ENCODE measurements at places on chromosomes 1 and 21.

DNA sequence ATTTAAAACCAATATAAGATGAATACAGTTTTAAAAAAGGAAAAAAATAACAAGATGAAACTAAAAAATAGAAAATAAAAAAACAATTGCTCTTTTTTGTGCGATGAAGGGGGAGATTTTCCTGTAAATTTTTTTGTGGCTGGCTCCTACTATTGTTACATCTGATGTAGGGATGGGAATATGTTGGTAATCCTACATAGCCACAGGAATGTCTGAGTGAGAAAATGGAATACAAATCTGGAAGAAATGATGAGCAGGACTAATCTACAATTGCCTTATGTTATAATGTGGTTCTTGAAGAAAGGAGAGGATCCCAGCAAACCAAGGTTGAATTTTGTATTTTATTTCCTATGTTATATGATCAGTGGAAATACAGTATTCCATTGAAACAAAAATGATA is 40.9 kb downstream of the ATP6V1G3 start:
- no peak for DNase-seq

DNA sequence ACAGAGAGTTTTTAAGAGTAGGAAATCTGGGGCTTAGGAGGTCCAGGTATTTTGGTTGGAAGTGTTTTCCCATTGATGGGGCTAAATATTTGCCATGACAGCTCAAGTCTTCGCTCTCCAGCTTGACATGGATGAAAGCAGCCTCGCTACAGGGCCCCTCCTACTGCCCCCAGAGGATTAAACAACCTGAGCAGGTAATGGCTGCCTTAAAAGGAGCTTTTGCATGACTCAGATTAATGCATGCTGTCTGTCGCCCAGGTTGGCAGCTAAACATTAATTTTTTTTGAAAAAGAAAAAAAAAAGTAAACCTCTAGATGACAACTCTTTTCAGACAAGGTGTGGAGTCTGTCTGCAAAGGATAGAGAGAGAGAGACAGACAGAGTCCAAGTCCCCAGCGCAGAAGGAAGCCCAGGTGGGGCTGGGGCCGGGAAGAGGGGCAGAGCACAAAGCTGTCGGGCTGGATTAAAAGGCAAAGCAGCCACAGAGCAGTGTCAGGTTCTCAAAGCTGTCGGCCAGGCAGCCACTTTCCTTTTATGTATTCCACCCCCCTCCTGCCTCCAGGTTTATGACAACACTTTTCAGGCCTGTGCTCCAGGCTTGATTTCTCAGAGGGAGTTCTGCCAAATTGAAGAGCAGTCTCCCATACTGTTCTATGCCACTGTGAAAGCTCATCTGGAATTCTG is 127.9 kb downstream of the CLIC6 start:
- no peak for DNase-seq

- no peak for DNase-seq
Observed at GRCh38 chr1:219542828-219543518, 69.9 kb downstream of the ZC3H11B start.

DNA sequence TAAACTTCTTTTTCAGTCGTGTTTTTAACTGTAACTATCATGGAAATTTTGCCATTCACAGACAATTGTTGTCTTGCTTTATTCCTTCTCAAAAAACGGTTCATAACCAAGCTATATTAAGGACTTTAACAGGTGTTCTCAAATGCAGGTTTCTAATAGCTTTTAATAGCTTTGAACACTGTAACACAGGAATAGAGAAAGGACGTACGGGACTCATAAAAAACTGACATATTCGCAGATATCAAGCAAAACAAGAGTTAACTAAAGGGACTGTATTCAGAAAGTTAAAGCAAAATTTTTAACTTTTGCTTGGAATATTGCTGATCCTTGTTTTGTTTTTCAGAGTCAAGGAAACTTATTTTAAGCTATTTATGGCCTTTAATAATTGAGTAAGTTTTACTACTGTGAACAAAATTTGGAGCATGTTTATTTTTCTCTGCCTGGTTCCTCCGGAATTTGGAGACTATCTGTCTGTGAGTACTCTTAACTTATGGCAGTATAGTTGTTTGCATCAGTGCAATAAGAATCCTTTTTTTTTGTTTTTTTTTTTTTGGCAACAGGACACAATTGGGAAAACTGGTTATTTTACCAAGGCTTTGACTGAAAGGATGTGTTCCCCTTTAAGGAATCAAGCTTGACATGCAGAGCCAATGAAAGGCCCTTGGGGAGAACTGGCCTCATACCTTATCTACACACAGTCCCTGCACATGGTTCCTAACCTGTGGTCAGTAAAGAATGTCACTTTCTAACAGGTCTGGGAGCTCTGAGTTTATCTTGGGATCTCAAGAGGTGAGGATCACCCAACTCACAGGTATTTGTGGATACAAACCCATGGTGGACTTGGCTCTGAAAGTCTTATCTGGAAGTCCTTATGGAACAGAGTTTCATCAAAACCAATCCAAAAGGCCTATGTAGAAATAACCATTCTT is 5.8 kb upstream of the CD46 start:
- no peak for DNase-seq

DNA sequence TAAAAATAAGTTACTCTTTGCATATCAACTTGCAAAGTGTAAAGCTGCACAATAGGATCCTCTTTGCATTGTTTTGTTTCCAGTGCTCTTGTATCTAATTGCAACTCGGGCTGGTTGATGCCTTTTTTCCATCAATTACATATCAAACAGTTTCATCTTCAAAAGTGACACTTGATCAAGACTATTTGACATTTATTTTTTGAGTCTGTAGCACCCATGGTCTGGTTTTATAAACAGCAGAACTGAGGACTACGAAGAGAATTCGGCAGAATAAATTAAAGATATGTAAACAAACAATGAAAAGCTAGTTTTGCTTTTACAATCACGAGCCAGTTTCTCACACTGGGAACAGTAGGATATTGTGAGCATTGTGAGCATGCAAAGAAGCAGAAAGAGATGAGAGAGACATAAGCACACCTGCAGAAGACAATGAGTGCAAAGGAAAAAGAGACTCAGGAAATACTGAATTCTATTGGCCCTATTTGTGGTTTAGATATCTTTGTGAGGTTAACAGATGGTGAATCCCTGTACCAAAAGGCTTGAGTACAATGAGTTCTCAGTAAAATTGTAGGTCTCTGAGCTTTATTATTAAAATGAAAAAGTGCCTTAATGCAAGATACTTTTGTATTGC is 45.4 kb downstream of the RPL5 start:
- DNase-seq, result no peak

- DNase-seq, result peak; percentile 85
Observed at GRCh38 chr21:34807881-34808568, 139.2 kb downstream of the CLIC6 start.

- no peak for DNase-seq
Observed at GRCh38 chr1:26320896-26321295, 3.1 kb downstream of the CD52 start.

- no peak for DNase-seq
Observed at GRCh38 chr21:15491100-15491499, 238.7 kb upstream of the USP25 start.

DNA sequence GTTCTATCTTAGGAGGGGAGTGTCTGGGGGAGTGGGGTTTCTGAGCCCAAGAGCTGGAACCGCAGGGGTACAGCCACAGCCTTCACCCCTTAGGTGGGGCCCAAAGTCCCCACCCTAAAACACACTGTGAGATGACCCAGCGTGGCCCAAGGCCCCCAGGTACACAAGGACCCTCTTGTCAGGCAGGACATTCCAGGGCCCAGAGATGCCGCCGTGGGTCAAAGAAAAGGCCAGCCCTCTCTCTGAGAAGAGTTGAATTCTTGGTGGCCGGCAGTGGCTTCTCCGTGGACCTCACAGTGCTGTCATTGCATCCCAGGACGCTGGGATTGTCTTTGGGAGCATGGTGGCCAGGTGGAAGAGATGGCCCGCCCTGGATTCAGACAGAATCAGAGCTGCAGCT is 176.3 kb upstream of the C1orf174 start:
- no peak for DNase-seq

- no peak for DNase-seq
Observed at GRCh38 chr1:183983371-183984105, 54.0 kb downstream of the COLGALT2 start.

DNA sequence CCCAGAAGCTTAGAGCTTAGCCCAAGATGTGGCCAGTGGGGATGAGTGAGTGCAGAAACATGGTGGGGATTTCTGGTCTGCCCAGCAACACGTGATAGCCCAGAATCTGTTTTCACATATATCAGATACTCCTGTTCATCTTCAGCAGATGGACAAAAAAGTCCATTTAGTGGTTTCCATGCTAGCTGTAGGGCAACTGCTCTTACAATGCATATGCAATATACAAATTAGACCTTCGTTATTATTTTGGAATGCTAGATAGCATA is 96.9 kb upstream of the SGIP1 start:
- no peak for DNase-seq

DNA sequence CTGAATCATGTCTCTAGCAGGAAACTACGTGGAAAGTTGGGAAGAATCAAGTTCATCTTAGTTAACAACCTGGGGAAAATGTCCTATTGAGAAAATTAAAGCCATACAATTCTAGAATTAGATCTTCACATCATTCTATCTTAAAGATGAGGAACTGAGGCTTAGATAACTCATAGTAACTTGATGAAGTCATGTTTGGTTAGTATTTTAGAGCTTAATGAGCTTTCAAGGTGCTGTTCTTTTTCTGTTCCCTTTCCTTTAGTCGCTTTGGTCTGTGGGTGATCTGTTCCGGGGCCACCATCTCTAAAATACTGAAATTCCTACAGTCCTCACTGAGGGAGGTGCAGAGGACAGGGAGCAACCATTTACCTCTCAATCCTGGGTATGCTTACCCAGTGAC is 4.3 kb upstream of the GLUL start:
- no peak for DNase-seq

DNA sequence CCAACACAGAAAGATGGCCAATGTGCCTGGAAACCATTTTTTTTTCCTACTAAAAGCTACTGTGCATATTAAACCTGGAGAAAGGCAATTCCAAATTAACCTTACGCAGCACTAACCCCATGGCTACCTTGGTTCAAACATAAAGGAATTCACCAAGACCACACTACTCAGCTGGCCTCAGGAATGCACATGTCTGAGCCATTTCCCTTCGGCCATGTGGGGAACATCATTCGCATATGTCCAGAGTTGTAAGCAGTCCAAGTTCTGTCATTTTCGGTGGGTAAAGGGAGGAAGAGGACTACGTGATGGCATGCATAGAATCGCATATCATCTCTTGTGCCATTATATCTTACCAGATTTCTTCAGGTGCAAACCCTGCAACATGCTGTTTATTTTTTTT is 175.4 kb downstream of the NTMT2 start:
- no peak for DNase-seq

- DNase-seq, result no peak
Observed at GRCh38 chr1:7025013-7025412, 239.8 kb downstream of the CAMTA1 start.

- no peak for DNase-seq
Observed at GRCh38 chr21:26409735-26410134, 163.4 kb downstream of the CYYR1 start.

GRCh38 chr1:33191731-33192275 is 10.0 kb upstream of the TRIM62 start:
- DNase-seq, result no peak

DNA sequence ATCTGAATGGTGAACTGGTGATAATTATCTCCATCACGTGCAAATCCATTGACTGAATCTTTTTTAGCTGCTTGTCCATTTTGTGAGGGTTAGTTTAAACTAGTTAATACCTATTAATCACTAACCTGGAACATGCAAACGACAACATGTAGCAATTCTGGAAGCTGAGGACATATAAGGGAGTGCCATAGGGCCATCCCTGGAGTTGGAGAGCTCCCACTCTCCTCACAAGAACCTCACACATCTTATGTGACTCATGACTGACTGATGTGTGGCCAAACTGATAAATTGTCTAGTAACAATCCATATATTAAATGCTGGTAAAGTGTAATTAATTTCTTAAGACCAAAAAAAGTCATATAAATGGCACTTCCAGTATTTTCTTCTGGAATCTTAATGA is 62.9 kb upstream of the HOOK1 start:
- no peak for DNase-seq

DNA sequence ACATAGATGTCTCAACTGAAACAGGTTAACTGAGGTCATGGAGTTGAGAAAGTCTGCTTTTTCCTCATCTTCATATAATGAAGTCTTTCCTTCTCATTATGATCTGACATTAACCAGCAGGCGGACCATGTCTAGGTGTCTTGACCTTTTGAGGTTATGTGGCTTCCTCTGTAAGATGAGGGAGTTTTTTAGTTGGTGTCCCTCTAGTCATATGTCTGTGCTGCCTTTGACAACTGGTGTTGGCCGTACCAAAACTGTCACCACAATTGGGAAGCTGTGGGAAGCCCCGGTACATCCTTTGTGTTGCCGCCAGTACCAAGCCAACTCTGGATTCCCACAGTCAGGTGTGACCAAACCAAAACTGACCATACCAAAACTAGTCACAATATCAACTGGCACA is 105.1 kb downstream of the PBX1 start:
- DNase-seq, result no peak

GRCh38 chr1:226491093-226491850 is 57.3 kb upstream of the STUM start:
- DNase-seq, result no peak

GRCh38 chr1:34983700-34984355 is 1.3 kb downstream of the TMEM35B start:
- DNase-seq, result no peak

DNA sequence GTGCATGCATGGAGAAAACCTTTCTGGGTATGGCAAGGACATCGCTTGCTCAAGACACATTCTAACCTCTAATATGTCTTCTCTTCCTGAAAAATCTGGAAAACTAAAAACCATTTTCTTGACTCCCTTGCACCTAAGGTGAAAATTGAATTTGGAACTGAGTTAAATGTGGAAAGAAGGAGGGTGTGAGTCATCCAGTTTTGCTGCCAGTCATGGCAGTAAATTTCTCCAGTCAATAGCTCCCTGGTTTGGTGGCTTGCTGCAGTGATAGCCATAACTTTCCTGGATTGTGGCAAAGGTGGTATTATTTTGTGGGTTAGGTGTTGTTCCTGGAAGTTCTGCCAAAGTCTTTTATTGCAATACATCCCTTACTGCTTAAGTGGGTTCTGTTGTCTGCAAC is 2.5 kb downstream of the ZCCHC17 start:
- peak; percentile 26 for DNase-seq

GRCh38 chr1:204104331-204105130 is 31.6 kb downstream of the SOX13 start:
- DNase-seq, result peak; percentile 42

- DNase-seq, result no peak
Observed at GRCh38 chr1:29620631-29621030, 384.3 kb downstream of the PTPRU start.

Measured in activated CD4-positive, alpha-beta T cell treated with anti-CD3 and anti-CD28 coated beads, Interleukin-2, Interleukin-6, amounts not matched to agents 100 ng/mL and 50 ng/mL, durations not matched to agents 16 hours and 8 hours (primary cell).